ENCODE measurements at places on chromosomes 5 and 9. TPM values are rescaled to one million over a fixed set of nuclear protein-coding genes. Genes with fewer than 3 reads are reported as not detected.
A peak's percentile ranks its signal among the peaks of the same experiment; 100 is the strongest.

LCN10 gene
- polyA plus RNA-seq, result 0.24 TPM

ELOVL7 gene
- 4.0 TPM for polyA plus RNA-seq

UGCG gene
- polyA plus RNA-seq, result 74.3 TPM

STPG3 gene
- 1.4 TPM for polyA plus RNA-seq

SLC6A18 gene
- polyA plus RNA-seq, result not detected

GRCh38 chr9:18473652-18474279, at the start of gene ADAMTSL1:
TSS of gene ADAMTSL1 (plus strand) at chr9:18474153. CDS start at chr9:18474233, 80 bp downstream.
- DNase-seq, result peak; percentile 28

DNA sequence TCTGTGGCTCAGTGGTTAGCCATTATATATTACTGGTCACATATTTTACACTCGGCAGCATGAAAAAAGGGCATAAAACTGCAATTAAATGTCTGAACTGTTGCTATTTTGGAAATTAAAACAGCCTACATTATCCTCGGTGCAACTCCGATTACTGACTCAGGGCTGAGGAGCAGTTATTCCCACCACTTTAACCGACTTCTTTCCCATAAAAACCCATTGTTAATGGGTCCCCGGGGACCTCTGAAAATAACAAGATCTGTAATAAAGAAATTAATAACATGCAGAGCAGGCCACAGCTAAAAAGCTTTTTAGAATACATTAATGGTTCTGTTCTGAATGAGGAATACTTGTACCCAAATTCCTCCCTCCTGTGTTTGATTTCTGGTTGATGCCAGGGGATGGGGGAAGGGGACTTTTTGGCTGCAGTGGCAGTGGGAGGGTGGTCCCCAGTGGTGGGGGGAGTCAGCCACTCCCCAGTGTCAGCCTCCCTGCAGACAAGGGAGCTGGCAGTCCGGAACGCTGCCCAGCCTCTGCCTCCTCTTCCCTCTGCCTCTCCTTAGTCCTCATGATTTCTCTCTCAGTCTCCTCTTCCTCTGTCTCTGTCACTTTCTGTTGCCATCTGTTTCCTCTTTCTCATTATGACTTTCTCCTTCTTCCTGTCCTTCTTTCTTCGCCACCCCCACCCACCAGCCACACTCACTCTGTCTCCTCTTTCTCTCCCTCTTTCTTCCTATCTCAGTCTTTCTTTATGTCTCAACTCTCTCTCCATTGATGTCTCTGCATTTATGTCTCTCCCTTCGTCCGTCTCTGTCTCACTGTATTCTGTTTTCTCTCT, 59.0 kb upstream of the ZBTB43 start:
- no peak for DNase-seq

DNA sequence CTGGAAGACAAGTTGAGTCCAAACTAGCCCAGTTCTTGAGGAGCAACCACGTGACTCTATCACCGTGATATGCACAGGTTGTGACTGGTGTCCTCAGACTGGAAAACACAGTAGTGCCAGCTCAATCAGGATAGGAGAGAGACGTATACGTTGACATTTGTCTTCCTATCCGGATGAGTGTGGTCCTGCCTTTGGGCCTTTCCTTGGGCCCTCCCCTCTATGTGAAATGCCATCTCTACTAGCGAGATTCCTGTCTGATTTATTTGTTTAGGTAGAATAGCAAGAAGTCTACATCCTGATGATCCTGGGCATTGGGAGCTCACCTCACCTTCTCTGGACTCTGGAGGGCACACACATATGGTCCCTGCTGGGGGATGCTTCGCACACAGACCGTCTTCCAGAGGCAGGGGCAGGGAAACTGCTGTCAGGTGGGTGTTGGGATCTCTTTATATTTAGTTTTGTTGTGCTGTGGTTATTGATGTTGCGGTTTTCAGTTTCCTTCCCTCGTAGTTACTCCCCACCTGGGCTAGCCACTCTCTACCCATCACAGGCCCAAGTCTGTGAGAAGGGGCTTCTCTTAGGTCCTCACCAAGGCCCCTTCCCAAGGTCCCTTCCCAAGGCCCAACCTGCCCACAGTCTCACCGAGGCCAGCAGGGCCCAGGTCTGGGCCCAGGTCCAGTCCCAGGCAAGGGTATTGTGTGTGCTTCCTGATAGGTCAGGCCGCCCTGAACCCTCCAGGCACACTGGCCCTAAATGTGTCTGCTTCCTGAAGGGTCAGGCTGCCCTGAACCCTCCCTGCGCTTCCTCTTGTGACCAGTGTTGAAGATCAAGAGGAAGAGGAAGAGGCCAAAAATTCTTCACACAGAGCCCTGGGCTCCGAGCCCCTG, 19.0 kb upstream of the SPINK4 start:
- peak; percentile 78 for DNase-seq

- DNase-seq, result no peak
Measured at GRCh38 chr9:120775859-120776258, 17.4 kb downstream of the FBXW2 start.

DNA sequence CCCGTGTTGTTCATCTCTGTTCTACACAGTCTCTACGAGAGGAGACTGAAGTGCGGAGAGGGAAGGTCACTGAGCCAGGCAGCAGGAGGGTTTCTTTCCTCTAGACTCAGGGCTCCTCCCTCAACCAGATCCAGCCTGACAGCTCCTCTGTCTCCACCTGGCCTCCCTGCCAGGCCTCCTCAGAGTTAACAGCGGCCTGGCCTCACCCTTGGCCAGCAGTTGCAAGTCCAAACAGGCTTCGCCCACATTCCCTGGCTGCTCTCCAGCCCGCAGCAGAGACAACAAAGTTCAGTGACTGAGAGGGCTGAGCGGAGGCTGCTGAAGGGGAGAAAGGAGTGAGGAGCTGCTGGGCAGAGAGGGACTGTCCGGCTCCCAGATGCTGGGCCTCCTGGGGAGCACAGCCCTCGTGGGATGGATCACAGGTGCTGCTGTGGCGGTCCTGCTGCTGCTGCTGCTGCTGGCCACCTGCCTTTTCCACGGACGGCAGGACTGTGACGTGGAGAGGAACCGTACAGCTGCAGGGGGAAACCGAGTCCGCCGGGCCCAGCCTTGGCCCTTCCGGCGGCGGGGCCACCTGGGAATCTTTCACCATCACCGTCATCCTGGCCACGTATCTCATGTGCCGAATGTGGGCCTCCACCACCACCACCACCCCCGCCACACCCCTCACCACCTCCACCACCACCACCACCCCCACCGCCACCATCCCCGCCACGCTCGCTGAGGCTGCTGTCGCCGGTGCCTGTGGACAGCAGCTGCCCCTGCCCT, at the start of gene HRCT1:
Gene HRCT1, plus strand, starts transcription at position 291 of the 768 bp plus-strand sequence. Its CDS starts 86 bp downstream, at position 377.
- DNase-seq, result peak; percentile 73

- no peak for DNase-seq
Measured at GRCh38 chr5:13746026-13746425, 198.5 kb downstream of the DNAH5 start.

DNA sequence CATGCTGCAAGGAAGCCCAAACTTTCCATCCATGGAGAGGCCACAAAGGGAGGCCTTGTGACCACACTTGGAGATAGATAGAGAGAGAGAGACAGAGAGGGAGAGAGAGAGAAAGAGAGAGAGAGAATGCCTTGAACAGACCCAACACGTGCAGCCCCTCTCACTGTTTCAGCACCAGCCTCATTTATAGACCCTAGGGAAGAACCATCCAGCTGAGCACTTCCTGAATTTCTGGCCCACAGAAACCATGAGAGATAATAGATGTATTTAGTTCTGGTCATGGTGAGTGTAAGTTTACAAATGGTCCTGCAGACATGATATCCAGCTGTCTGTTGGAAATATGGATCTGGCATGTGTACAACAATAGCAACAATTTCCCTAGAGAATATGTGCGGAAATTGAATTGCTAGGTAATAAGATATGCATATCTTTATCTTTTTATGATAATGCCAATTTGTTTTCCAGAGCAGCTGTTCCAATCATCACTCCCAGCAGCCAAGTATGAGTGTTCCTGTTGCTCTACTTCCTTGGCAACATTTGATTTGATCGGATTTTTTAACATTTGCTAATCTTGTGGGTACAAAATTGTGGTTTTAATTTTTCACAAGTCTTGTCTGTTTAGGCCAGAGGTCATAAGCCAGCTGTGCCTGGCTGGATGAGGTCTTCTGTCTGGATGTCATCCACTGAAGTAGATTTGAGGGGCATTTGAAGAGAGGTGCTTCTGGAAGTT, 217.3 kb upstream of the IL12B start:
- DNase-seq, result no peak

DNA sequence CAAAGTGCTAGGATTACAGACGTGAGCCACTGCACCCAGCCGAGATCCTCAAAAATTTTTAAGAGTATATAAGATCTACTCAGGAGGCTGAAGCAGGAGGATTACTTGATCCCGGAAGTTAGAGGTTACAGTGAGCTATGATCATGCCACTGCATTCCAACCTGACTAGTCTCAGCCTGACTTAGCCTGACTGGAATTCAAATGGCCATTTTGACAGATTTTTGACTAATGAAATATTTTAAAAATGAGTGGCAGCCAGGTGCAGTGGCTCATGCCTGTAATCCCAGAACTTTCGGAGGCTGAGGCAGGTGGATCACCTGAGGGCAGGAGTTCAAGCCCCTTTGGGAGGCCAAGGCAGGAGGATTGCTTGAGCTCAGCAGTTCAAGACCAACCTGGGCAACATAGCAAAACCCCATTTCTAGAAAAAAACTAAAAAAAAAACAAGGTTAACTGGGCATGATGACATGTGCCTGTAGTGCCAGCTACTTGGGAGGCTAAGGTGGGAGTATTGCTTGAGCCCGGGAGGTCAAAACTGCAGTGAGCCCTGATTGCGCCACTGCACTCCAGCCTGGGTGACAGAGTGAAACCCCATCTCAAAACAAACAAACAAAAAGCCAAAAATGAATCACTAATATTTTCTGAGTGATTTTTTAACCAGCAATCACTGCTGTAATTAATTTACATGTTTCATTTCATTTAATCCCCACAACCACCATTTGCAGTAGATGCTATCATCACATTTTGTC, 16.6 kb downstream of the ATOX1 start:
- no peak for DNase-seq

DNA sequence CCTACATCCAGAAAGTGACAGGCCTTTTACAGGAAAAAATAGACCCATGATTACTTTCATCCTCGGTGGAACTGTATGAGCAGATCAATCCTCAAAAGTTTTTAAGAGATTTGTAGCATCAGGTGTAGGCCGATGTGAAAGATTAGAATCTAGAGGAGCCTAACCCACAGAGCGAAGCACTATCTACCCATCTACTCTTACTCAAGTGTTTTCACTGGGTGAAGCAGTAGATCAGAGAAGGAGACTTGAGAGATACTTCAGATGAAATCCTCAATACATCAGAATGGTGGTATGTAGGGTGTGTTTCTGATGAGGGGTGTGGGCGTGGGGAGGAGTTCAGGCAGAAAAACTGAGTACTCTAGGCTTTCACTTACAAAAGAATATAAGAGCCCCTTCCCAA, 192.8 kb downstream of the FER start:
- no peak for DNase-seq

- DNase-seq, result no peak
Measured at GRCh38 chr9:107982001-107982400, 492.4 kb upstream of the KLF4 start.

GRCh38 chr9:108643731-108644510, 211.9 kb downstream of the ACTL7B start:
- DNase-seq, result no peak

DNA sequence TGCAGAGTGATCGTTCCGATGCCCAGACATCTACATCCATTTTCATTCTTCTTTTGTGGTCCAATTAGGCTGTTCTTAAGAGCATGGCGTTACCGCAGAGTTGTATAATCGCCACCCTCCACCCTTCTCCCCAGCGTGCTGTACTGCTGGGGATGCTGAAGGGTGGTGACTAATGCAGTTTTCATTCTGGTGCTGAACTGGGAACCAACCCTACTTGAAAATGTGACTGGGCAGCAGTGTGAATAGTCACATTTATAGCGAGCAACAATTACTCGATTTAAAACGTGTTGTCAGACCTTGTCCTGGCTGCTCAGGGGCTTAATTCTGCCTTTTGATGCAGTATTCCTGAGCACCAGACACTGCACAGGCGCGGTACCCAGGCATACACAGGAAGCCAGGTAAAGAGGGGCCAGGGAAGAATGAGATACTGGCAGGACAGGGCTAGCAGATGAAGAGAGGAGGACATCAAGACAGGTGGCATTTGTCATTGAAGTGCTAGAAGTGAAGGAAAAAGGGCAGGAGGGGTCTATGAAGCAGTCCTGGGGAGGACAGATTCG, 719 bp upstream of the ISCA1 start:
- no peak for DNase-seq

GRCh38 chr5:6029811-6030271, 348.5 kb downstream of the MED10 start:
- no peak for DNase-seq

GRCh38 chr5:92644266-92644886, 936.6 kb downstream of the NR2F1-AS1 start:
- no peak for DNase-seq

GRCh38 chr5:16090270-16090669, 89.3 kb downstream of the MARCHF11 start:
- DNase-seq, result no peak

GRCh38 chr9:77575785-77576184, 72.3 kb downstream of the GNA14 start:
- DNase-seq, result no peak

DNA sequence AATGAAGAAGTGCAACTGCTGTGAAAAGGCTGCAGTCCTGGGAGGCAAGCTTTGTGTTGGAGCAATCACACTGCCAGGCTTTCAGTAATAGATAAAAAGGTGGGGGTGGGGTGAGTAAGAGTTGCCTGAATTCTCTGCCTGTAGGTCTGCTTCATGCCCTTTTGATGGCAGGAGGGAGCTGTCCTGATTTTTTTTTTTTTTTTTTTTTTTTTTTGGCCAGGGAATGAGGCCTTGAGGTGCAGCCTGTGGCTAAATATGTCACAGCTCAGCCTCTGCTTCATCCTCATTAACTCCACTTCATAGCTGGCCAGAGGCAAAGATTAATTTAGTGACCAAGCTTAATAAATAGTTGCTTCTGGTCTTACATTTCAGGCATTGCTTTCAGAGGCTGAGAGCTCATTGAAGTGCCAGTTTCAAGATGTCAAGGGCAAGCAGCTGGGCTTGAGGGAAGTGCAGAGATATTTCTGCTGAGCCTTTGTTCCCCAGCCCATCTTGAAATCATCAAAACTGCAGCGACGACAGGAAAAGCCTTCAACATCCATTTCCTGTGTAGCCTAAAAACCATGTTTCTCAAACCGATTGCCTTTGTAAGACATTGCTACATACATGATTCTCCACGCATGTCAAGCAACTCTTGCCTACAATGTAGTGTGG, 134.7 kb downstream of the MACIR start:
- DNase-seq, result no peak

Data from left lung (tissue), 14 donors.